ENCODE measurements at places on chromosomes 7 and 10.

DNA sequence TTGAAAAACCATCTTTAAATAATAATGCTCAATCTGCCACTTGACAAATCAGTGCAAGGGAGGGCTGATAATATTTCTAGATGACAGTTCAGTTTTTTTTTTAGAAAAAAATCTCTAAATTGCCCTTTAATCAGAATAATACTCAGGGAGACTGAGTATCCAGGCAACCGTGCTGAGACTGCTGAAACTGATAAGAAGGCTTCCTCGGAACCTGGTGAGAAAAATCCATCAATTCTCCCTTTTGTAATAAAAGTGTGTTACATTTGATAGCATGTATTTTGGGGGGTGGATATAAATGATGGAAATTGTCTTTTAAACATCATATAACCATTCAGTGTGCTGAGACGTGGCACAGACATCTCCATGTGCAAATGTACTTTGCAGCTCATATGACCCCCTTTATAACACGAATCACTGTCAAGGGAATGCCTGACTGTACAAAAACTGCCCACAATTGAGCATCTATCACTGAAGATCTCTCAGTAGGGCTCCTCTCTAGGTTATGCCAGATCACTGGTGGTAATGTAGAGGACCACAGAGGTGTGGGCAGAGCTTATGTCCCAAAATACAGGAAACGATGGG lies 491.1 kb upstream of the ADARB2 start:
- DNase-seq: no peak

GRCh38 chr10:96890172-96890513 lies 58.0 kb downstream of the LCOR start:
- DNase-seq: no peak

- DNase-seq: no peak
Measured at GRCh38 chr10:2469802-2470201, 597.5 kb upstream of the PFKP start.

DNA sequence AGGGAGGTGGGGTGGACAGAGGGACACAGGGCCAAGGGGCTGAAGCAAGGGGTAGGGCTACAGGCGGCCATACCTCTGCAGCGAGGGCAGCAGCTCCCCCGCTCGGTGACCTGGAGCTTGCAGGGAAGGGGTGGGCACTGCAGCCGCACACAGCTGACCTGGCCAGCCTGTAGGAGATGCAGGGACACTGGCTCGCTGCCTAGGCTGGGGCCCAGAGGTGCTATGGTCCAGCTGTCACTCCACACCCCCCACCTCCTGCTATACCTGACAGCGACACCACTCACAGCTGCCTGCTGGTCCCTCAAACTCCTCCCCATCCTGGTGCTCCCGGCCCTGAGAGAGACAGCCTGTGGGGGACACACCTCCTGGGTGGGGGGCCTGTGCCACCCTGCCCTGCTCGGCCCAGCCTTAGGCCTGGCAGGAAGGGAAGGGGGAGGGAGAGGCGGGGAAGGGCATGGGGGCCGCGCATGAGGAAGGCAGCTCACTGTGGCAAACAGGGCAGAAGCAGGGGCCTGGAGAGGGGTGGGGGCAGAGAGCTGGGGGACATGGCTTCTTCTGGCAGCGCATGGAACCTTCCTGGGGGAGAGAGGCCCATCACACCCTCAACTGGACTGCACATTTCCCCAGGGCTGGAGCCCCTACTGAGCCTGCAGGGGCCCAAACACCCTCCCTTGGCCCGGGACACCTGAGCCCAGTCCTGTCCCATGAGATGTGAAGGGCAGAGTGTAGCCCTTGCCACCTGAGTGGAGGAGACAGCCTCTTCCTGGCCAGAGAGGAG lies 23.9 kb downstream of the ATP6V1F start:
- no peak for DNase-seq

DNA sequence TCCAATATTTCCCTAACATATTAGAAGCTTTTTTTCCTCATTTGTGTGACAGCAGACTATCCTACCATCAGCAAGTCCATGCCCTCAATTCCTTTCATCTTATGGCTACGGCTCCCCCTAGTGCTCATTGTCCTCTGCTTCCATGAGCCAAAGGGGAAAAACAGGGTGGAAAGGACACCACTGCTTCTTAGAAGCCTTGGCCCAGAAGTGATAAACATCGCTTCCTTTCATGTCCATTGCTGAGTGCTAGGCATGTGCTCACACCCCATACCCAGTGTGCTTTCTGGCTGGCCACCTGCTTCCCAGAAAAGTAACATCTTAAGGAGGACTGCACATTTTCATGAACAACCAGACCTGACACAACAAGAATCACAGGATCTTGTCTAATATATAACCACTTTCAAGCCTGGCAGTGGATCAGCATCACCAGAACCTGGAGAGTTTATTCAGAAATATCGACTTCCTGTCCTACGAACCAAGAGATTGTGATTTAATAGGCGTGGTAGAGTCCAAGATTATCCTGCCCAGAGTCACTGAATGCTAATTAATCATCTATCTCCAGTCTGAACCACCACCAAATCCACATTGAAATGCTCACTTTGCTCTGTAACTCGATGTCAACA lies 650.5 kb upstream of the SORCS1 start:
- DNase-seq: no peak

DNA sequence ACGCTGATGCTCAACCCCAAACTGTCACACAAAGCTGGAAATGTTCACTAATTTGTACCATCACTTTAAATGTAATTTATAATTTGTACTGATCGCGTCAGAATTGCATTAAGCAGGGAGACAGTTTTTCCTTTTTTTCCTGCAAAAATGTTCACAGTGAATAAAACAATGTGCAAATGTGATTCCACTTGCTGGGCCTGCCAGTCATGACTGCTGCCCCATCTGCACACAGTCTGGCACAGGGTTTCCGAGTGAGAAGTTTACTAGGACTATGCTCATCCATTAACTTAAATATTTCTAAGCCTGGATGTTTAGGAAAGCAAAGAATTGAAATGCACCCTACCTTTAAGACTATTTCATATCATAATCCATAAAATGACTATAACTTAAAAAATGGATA lies 99.6 kb downstream of the SORBS1 start:
- no peak for DNase-seq

GRCh38 chr7:126690104-126690503 lies 562.6 kb downstream of the GRM8 start:
- DNase-seq: no peak

- DNase-seq: no peak
Measured at GRCh38 chr10:100977436-100977835, 8.1 kb downstream of the SEMA4G start.

DNA sequence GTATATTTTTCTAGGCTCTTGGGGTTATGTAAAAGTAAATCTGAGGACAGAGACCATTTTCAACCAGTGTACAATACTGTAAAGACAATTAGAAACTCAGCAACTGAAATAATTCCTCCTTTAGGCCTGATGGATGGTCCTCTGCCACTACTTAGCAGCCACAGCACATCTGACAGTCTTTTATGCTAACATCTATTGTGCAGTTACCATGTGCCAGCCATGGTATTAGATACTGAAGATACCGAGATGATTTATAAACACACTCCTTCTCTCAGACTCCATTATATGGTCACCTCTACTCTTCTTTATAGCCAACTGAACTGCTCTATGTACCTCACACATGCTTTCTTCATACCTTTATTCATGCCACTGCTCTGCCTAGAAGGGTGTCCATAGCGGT lies 61.2 kb upstream of the CCNJ start:
- no peak for DNase-seq

DNA sequence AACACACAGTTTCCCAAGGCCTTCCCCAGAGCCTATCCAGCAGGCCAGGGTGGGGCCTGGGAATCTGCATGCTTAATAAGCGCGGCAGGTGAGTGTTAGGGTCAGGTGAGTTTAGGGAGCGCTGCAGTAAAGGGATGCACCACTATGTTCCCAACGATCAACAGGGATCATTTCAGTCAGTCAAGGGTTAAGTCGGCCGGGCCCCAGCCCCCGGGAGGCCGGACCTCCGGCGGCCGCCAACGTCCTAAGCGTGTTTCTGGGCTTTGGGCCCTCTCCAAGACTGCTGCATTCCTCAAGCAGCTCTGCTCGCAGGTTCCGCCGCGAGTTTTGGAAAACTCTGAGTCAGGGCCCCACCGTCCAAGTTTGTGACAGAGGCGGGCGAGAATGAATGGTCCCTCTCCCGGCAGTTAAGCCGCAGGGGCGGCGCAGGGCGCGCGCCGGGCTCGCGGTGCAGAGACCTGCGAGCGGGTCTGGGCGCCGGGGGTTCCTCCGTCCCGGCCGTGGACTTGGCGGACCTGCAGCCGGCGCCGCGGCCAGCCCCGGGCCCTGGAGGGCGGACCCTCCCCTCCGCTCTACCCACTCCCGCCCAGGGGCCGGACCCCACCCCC lies 81.6 kb downstream of the ARHGAP22 start:
- no peak for DNase-seq

- peak; percentile 39 for DNase-seq
Measured at GRCh38 chr7:3094701-3095445, 51.2 kb upstream of the CARD11 start.

DNA sequence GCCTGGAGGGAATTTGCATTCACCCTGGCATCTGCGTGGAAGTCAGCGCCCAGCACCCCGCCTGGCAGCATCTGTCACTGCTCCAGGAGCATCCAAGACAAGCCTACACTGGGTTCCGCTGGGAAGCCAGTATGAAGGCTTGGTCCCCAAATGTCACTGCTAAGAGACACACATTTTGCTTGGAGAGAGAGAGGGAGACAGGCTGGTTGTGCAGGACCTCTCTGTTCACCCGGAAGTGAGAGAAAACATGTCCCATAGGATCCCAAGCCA lies 119.5 kb downstream of the SEC23IP start:
- no peak for DNase-seq

DNA sequence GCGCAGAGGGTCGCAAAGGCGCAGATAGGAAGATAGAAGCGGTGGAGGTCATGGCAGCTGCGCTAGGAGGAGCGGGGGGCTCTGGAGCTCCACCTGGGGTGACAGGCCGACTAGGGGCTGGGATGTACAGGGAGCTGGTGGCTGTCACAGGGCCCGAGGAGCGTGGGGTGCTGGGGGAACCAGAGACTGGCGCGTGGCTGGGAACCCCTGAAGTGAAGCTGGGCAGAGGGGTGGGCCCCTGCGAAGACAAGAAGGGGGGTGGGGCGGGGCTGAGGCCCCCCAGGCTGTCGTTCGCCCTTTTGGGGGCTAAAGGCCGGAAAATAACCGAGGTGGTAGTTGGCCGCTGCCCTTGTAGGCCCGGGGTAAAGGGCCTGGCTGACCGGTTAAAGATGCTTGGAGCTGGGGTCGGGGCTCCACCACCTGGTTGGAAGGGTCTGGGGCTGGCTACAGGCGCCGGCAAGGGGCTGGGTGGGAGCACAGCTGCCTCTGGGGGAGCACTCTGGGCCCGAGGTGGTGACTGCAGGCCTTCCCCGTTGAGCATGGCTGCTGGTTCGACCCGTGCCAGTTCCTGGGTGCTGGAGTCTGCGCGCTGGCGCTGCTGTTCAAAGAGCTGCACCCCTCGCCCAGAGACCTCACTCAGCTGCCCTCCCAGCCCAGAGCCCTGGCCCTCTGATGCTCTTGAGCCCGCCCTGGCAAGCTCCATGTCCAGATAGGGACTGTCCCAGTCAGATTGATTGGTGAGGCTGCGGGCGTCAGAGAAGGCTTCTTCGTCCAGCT lies 6.8 kb upstream of the MYOZ1 start:
- peak; percentile 5 for DNase-seq

GRCh38 chr7:48426331-48426965 lies 255.2 kb downstream of the ABCA13 start:
- DNase-seq: no peak

- DNase-seq: no peak
Measured at GRCh38 chr7:8065356-8065813, 96.8 kb downstream of the GLCCI1 start.

DNA sequence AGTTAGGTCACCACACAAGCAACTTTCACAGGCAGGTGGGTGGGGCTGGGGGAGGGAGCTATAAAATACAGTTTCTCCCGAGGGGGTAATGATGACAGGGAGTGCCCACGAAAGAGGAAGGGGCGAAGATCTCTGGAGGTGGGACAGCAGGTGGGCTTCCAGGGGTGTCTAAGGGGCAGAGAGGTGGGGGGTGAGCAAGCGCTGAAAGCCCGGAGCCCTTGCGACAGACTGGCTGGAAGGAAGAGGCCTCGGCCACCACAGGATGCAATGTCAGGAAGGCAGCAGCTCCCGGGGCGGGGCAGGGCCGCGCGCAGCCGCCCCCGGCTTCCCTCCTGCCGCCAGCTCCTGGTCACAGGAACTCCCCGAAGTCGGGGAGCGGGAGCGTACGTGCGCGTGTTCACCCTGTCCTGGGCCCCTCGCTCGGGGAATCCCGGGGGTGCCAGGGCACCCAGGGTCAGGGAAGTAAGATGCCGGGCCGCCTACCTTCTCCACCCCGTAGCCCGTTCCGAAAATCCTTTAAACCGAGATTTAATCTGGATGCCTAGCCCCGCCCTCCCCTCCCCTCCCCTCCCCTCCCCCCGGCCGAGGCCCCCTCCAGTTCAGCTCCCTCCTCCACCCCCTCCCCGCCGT lies 105.2 kb upstream of the PPIF start:
- DNase-seq: peak; percentile 81

- DNase-seq: no peak
Measured at GRCh38 chr10:4250587-4250887, 465.5 kb upstream of the KLF6 start.

- DNase-seq: peak; percentile 41
Measured at GRCh38 chr10:88270871-88271713, 312.0 kb downstream of the RNLS start.

DNA sequence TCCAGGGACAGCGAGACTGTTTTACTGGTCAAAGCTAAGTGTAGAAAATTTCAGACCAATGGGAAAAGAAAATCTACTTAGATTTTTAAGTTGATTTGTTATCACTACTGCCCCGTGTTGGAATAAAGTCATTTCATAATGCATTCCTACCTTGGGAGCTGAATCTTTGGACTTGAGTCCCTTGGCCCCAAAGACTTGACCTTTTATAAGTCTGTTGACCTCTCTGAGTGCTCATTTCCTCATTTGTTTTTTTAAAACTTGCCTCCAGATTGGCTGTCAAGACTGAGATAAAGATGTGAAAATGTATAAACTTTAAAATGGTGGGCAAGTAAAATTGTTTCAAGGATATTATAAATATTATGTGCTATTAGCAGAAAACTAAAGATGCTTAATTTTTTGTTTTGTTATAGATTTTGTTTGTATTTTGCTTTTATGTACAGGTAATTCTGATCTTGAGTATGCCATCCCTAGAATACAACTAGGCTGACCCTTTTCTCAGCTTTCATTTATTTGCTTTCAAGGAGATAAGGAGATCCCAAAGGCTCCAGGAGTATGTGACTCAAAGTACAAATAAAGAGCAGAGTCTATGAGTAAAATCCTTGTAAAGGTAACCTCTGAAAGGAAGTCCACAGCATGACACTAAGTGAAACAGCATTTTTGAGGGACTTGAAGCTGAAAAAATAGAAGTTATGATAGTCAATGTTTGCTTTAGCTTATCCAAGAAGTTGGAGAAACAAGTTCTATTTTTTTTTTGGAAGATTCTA lies 54.6 kb downstream of the TMEM26 start:
- DNase-seq: no peak

GRCh38 chr10:4243651-4244050 lies 458.6 kb upstream of the KLF6 start:
- DNase-seq: no peak

DNA sequence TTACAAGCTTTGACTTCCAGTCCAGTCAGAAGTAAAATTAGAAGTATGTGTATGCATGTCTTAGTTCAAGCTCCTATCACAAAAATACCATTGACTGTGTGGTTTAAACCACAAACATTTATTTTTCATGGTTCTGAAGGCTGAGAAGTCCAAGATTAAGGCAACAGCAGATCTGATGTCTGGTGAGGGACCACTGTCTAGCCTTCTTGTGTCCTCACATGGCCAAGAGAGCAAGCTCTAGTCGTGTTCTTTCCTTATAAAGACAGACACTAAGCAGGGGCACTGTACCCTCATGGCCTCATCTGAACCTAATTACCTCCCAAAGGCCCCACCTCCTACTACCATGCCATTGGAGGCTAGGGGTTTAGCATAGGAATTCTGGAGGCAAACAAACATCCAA lies 41.3 kb upstream of the ARL4A start:
- no peak for DNase-seq

Measured in stimulated activated CD4-positive, alpha-beta T cell treated with anti-CD3 and anti-CD28 coated beads, Interleukin-2, amount 100 ng/mL, for 24 hours (primary cell).